Germinal center (tissue), 1 donor: ENCODE measurements at places on chromosomes 1 and 21.

DNA sequence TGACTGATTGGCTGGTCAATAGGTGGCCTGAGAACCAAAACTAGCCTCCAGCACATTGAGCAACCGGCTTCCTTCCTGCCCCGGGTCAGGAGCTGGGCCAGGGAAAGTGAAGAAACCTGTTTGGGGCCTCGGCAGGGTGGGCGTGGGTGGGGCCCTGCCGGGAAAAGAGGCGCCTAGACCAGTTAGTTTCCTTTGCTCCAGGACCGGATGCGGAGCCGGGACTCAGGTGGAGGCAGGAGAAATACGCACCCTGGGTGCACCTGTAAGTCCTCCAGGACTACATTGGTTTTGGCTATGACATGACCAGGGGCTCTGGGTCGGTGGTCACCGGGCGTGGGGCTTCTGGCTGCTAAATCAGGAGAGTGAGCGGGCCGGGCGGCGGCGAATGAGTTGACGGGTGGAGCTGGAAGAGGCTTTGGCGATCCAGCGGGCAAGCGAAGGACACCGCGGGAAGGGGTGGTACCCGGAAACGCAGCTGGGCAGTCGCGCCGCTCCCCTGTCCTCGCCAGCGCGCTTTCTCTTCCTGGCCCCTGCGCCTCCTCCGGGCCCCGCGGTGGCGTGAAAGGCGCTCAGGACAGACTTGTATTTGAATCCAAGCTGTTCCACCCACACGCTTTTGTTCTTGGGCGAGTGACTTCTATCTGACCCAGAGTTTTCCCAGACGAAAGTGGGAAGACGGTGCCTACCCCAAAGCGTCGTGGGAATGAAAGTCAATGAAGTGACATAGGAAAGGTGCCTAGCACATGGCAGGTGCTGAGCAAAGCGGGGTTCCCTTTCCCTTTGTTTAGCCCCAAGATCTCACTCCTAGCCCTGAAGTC is 30.6 kb upstream of the JUN start:
- DNase-seq, result no peak

DNA sequence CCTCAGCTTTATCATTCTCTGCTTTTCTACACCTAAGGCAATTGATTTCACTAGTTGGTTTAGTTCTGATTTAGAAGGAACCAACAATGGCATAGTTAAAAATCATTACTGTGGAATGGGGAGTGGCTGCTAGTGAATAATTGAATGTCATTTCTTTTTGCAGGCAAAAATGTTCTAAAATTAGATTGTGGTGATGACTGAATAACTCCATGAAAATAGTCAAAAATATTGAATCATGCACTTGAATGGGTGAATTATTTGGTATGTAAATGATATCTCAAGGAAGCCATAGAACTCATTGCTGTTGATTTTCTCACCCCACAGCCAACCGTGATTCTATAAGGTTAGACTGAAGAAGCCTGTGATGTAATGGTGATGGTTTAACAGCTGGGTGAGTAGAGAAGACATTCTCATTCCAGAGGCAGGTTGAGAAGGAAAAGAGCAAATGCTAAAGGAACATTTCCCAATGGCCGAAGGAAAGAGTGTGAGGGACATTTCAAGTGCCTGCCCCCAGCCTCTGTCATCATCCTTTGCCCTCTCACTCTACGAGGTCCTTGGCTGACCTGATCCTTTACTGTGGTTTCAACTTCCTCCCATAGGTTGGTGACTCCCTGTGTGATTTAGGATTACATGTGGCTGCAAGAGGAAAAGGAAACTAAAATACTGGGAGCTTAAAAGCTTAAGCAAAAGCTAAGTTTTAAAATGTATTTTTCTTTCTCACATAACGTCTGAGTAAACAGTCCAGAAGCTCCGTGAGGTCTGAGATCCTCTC is 12.5 kb downstream of the OVAAL start:
- DNase-seq, result no peak

DNA sequence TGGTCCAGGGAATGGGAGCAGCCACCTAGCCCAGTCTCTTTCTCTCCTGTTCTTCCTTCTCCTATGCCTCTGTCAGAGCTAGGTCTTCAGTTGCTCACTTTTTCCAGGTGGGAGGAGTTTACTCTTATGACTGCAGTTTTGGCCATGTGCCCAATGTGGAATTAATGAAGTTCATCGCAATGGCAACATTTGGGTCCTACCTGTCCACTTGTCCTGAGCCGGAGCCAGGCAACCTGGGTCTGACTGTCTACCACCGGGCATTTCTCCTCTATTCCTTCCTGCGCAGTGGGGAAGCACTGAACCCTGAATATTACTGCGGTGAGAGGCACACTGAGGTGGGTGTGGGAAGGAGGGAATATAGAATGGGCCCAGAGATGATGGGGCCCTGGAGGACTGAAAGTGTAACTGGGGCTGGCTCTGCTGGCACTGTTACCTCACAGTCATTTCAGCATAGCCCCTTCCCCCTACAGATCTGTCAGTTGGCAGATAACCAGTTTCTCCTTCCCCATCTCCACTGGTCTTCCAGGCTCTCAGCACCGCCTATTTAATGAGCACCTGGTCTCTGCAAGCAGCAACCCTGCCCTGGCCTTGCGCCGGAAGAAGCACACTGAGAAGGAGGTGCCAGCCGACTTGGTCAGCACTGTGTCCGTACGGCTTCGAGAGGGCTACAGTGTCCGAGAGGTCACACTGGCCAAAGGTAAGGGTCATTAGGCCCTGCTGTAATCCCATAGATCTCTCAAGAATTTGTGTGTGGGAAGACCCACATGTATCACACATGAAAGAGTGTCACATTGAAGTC is 30.1 kb downstream of the SZT2 start:
- no peak for DNase-seq

DNA sequence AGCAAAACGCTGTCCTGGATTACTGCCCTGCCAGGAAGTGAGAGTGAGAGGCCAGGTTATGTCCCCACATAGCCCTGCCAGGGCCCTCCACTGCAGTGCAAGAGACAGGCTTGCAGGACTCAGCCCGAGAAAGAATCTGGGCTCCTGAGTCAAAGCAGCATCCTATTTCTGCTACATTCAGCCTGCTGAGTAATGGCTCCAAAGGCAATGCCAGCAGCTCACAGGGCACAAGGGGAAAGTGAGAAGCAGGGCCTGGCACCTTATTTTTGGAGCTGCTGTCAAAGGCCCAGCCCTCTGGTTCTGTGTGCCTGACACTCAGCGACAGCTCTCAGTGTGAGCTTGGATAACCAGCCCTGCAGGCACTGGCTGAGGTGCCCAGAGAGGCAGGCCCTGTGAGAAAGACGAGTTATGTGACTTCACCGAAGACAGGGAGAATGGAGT is 83.9 kb downstream of the DTL start:
- DNase-seq, result no peak

- DNase-seq, result no peak
These were observed 20.1 kb downstream of the MCOLN3 start for GRCh38 chr1:85028151-85028550.

- no peak for DNase-seq
These were observed 178.2 kb downstream of the ADGRL2 start for GRCh38 chr1:81978945-81979344.

DNA sequence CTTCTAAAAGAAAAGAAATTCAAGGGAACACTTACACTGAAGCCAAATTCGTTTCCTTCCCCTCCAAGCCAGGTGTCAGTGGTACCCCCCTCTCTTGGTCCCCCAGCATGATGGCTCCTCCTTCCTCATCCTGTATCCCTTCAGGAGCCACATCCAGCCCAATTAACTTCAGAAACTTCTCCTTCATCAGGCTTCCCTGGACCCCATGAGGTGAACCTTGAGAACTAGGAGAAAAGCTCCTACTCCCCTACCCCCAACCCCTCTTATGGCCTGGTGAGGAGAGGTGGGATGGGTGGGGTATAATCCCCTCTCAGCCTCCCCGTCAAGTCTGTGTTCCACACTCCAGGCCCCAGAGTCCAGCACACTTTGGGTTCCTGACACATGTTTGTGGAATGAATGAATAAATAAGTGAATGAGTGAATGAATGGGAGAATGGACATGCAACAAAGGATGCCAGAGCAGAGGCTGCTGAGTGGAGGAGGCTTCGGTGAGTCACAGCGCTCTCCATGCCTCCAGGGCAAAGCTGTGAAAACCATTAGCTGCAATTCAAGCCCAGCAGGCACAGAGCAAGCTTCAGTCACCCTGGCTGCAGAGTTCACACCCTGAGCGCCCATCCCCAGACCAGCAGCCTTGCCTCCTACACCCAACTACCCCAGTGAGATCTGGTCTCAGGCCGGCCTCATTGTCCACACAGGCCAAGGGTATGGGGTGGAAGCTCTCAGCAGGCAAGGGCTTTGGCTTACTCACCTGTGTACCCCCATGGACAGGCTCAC is 43.8 kb downstream of the BATF3 start:
- DNase-seq, result no peak

DNA sequence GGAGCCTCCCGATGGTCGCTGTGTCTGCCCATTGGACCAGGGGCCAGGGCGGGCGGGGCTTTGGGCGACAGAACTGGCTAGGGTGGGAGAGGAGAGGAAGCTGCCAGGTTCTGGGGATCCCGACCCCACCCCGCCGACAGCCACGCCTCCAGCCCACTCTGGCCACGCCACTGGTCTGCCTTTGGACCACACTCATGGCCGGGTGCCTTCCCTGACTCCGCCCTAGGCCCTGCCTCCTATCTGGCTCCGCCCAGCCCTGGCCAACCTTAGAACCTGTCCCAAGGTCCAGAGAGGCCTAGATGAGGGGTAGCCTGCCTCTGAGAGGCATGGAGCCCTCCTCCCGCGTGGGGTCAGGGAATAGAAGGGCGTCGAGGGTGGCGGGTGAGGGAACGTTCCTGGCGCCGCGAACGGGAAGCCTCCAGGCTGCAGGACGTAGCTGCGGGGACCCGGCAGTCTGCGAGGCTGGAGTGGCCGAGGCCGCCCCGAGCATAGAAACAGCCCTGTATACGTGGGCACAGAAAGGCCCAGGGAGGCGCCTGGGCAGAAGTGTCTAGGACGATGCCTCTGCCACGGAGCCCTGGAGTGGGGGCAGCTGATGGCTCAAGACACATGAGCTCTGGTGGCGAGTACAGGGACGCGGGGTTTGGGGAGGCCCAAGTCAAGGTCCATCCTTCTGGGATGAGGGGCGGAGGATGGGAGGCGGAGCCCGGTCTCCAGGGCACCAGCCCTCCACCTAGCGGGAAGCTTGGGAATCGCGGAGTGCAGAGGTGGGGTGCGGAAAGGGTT is 11.5 kb upstream of the COL16A1 start:
- DNase-seq, result peak; percentile 45

DNA sequence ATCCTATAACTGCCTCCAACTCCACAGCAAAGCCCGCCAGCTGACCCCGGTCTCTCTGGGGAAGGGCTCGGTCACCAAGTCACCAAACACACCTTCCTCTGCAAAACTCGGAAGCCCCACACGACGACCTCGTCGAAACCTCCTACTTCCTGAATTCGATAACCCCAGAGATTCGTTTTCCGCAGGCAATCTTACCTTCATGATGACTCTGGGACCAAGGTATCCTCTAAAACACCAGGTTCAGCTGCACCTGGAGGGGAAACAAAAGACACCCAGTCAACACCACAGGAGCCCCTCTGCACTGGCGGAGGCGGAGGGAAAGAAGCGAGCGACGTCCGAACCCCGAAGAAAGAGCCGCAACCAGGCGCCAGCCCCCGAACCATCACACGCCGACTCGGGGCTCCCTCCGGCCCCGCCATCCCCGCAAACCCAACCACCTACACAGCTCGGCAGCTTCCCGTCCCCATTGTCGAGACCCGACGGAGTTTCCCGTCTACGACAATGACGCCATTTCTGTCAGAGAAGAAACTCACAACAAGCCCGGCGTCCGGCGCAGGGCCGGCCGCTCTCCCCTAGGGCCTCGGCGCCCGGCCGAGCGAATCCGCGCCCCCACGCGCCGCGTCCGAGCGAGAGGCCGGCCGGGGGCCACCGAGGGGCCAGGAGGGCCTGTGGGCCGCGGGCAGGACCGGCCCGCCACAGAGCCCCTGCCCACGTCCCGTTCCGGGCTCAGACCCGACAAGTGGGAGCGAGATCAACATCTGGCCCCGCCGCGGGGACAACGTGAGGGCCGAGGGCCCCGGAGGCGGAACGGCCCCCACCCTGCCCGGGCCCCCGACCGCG is 1.0 kb downstream of the ARID4B start:
- peak; percentile 51 for DNase-seq

DNA sequence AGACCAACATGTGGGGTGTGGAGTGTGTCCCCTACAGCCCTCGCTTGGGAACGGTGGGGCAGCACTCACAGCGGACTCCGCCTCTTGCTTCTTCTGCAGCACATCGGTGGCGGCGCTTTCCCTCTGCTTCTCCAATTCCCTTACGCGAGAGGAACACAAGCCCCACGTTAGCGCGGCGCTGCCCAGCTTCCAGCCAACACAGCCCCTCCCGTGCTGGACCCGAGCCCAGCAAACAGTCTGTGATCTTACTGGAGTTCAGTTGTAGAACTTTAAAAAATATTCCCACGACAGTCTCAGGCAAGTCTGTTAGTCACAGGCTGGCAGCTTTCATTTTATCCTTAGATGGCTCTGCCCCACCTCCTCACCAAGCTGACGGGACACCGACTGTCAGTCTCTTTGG is 13.6 kb downstream of the THAP3 start:
- no peak for DNase-seq

DNA sequence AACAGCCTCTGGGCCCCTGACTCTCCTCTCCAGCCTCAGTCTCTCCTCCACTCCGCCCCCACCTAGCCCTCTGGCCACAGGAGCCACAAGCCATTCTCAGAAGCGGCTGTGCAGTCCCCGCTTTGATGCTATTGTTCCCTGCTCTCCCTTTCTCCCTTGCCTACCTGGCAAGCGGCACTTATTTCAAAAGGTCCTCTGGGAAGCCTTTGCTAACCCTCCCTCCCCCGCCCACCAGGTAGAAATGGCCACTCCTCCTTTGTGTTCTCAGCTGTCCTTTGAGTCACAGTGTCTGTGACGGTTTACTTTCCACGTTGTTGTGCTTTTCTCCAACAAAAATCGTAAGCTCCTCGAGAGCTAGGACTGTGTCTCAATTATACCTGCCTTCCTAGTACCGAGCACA is 338.4 kb upstream of the PROX1 start:
- DNase-seq, result no peak

DNA sequence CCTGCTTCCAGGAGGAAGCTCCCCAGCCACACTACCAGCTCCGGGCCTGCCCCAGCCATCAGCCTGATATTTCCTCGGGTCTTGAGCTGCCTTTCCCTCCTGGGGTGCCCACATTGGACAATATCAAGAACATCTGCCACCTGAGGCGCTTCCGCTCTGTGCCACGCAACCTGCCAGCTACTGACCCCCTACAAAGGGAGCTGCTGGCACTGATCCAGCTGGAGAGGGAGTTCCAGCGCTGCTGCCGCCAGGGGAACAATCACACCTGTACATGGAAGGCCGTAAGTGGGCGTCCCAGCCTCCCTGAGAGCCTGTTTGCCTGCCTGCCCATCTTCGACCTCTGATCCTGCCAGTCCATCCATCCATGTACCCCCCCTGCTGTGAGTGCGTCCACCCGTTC is 3.6 kb downstream of the ECM1 start:
- no peak for DNase-seq

DNA sequence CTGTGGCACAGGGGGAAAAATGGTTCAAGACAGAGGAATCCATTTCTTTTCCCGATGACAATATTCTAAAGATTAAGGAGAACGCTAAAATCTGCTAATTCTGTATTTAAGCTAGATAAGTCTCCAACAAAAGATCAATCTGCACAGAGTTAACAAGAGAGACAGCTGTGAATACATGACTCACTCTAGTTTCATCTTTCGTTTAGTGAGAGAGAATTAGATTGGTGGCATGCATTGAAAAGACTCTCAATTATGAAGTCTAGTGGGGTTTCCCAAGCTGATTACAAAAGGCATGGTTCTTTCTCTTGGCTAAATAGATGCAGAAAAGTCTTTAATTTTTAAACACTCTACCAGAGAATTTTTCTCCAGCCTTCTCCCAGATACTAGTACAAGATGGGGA is 34.4 kb downstream of the CAPN9 start:
- DNase-seq, result no peak
